ENCODE measurements at places on chromosomes 11 and 22.

GRCh38 chr11:46247090-46247489, 30.4 kb upstream of the CREB3L1 start:
- DNase-seq: no peak

DNA sequence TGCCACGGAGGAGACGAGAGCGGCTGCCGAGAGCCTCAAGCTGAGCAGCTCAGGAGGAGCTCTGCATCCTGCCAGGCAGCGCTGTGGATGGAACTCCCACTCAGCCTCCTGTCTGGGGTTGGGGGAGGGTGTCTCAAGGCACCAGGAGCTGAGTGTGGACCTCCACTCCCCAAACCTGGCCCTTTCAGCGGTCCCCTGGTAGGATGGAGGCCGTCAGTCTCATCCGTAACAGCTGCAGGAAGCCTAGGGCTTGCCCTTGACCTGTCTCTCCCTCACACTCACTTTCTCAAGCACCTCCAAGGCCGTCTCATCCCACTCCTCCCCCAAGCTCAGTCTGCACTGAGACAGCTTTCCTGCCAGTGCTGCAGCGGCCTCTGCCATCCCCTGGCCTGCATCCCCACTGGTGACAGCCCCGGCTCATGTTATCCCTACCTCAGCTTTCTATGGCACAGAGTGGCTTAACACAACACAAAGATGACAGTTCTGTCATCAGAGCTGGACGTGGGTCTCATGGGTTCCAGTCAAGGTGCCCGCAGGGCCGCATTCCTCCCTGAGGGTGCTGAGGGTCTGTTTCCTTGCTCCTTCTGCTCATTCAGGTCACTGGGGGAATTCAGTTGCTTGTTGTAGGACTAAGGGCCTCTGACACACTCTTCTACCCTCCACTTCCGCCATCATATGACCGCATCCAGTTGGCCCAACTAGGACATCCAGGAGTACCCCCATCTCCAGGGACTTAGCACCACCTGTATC, 341.9 kb upstream of the B3GAT1 start:
- no peak for DNase-seq

DNA sequence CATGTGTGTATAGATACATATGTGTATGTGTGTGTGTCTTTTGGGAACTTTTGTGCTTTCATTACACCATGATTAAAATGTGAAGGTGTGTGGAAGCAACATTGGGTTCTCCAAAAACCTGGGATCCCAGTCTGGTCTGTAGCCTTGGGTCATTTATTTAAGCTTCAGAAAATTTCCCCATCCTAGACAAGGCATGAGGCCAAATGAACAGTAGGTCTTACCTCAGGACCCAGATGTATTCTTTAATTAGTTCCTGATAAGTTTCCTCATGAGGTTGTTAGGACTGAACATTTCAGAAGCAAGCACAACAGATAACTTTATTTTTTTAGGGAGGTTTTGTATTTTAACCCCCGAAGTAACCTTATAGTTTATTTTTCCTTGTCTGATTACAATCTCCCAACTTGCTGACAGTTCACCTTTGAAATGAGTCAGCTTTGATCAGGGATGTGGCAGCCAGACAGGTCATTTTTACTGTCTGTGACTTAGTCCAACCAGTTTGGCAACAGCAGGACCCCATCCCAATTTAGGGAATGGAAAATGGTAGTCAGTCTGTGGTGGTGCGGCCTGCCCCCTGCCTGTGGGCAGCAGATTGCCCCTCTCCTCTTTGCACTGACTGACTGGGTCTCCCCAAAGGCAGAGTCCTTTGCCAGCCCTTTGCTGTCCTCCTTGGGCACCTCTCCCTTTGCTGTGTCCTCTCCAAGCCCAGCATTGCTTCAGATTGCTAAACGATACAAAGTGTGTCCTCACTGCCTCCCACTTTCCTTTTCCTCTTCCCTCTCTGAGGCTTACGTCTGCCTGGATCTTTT, 88.3 kb downstream of the NAV2 start:
- no peak for DNase-seq

GRCh38 chr22:49198705-49199084, 629.0 kb downstream of the BRD1 start:
- no peak for DNase-seq

DNA sequence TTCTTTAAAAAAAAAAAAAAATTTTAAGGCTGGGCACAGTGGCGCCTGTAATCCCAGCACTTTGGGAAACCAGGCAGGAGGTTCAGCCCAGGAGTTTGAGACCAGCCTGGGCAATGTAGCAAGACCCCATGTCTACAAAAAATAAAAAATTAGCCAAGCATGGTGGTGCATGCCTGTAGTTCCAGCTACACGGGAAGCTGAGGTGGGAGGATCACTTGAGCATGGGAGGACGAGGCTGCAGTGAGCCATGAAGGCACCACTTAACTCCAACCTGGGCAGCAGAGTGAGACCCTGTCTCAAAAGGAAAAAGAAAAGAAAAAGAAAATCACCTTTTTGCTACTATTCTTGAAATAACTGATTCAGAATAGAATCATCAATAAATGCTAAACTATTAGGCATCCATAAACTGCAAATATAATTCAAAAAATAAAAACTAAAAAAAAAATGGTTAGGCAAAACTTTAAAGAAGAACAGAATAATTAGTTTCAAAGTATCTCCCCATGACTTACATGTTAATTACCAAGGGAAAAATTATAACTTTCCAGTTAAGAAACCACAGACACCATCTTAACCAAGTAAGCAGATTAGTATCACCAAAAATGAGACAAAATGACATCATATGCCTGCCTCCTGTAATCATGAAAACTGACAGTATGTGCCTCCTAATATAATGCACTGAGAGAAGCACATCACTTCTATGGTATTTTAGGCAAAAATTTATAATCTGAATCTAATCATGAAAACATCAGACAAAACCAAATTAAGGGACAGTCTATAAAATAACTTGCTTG, 63.6 kb downstream of the DENND5A start:
- no peak for DNase-seq

- DNase-seq: no peak
These were observed 140.1 kb downstream of the ST3GAL4 start for GRCh38 chr11:126495281-126496220.

- no peak for DNase-seq
These were observed 11.3 kb upstream of the PIM3 start for GRCh38 chr22:49948958-49949913.

GRCh38 chr11:116168459-116168787, 604.4 kb downstream of the BUD13 start:
- no peak for DNase-seq

DNA sequence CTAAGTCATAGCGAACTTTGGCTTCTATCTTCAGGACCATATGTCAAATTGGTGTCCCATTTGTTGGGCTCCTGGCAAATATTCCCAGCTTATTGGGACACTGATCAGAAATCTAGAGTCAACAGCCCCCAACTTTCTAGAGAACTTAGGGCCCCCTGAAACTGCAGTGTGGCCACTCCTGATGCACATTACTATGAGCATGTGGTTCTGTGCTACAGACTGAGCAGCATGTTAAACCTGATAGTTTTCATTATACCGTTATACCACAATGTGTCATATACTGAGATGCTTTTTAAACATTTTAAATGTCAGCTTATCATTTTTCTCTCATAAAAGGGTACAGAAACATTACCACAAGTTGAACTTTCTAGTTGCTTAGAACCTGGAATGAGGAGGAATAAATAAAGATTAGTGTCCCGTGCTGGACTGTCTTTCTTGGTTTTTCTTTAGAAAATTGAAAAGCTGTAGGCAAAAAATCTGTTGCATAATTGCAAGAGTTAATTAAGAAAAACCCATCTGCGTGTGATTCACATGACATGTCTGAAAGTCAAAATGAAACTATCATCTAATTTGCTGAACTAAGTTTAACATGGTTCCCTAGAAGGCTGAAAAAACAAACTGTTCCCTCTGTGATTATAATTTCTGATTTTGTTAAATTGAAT, 16.4 kb upstream of the CTSC start:
- no peak for DNase-seq

DNA sequence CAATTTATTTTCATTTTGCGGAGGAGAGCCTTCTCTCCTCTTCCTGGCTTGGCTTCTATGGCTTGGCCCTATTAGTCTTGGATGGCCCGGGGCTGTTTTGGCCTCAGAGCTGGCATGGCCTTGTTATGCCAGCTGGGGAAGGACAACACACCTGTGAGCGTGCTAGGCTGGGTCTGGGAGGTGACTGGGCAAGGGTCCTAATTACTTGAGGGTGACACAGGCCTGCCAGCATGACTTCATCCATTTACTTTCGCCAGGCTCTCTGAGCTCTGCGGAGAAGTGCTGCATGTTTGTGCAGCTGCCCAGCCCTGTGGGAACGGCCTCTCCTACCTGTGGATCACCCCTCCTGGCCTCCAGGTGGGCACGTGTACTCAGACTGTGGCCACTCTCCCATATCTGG, 153.6 kb downstream of the SNX19 start:
- no peak for DNase-seq

- DNase-seq: no peak
These were observed 433.5 kb upstream of the FAT3 start for GRCh38 chr11:91791171-91791468.

- DNase-seq: no peak
These were observed 7.7 kb downstream of the YWHAH start for GRCh38 chr22:31952094-31952401.

DNA sequence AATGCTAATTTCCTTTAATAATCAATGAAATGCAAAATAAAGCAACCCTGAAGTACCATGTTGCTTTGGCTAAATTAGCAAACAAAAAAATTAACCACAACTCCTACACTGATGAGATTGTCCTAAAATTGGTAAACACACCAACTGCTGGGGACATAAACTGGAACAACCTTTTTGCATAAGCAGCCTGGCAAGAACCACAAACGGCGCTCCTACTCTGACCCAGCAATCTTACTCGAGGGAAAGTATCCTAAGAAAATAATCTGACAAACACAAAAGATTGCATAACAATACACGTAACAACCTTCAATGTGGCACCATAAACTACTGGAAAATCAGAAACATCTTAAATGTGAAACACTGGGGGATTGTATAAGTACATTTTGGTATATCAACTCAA, 189.8 kb upstream of the PITPNB start:
- DNase-seq: no peak

- no peak for DNase-seq
These were observed 28.3 kb upstream of the PARVB start for GRCh38 chr22:43995798-43996169.

GRCh38 chr11:128471138-128471661, 116.2 kb downstream of the ETS1 start:
- no peak for DNase-seq

- DNase-seq: no peak
These were observed at the start of gene YAP1 for GRCh38 chr11:102109896-102110760. Gene YAP1, plus strand, starts transcription at chr11:102110447. Its CDS starts 402 bp downstream, at chr11:102110849.

DNA sequence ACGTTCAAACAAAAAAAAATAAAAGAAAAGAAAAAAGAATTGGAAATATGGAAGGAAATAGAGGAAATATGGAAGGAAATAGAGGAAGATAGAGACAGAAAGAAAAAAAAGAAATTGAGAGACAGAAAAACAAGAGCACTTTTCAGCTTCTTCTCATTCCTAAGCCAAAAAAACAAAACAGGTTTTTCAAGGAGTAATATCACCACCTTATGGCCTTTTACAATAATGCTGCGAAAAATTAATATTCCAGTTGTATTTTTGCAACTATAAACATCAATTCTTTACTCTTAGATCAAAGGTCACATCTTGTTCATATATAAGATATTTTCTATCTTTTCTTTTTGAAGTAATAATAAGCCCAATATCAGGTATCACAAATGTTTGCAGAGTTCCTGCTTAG, 328.3 kb downstream of the FAT3 start:
- peak; percentile 20 for DNase-seq

DNA sequence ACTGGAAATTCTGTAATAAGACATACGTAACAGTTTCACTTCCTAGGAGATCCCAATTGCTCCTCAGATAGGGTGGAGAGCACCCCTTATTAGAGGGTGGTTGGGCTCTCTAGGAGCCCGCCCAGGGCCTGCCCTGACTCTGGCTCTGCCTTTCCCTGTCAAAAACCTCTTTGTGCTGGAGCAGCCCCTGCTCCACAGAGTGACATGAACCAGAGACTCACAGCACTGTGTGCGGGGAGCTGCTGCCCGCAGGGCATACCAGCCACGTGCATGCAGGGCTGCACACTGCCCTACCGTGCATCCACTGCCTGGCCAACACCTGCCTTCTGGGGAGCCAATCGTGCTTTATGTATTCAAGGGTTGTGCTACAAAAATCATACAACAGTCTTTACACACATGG, 24.3 kb downstream of the KCNQ1OT1 start:
- DNase-seq: no peak

DNA sequence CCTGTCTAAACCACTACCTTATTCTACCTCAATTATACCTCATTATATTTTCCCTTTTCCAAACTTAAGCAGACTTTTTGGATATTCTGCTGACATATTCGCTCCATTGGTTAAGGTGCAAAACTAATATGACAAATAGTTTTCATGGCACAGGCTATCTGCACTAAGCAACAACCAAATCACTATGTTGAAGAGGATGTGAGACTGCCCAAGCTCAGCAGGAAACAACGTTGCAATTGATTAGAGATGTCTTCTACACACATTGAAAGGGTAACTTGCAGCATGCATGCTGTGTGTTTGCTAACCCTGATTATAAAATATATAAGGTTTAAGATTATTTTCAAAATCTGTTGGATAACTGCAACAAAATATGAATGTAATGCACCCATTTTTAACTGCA, 61.6 kb downstream of the STK33 start:
- DNase-seq: no peak

DNA sequence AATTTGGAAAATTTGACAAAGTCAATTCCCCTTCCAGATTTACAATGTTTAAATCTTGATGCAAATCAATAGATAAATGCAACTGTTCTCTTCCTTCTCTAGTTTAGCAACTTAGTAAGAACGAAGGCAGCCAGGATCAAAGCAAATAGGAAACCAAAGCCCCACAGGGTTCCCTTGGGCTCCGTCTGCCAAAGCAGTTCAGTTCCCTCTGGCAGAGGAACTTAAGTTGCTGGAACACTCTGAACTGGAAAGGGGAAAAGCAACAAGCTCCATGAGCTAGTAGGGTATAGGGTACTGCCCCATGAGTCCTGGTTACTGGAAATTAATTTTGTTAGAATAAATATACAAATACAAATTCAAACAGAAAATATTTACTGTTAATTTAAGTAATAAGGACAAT, 91.3 kb downstream of the RELT start:
- no peak for DNase-seq

DNA sequence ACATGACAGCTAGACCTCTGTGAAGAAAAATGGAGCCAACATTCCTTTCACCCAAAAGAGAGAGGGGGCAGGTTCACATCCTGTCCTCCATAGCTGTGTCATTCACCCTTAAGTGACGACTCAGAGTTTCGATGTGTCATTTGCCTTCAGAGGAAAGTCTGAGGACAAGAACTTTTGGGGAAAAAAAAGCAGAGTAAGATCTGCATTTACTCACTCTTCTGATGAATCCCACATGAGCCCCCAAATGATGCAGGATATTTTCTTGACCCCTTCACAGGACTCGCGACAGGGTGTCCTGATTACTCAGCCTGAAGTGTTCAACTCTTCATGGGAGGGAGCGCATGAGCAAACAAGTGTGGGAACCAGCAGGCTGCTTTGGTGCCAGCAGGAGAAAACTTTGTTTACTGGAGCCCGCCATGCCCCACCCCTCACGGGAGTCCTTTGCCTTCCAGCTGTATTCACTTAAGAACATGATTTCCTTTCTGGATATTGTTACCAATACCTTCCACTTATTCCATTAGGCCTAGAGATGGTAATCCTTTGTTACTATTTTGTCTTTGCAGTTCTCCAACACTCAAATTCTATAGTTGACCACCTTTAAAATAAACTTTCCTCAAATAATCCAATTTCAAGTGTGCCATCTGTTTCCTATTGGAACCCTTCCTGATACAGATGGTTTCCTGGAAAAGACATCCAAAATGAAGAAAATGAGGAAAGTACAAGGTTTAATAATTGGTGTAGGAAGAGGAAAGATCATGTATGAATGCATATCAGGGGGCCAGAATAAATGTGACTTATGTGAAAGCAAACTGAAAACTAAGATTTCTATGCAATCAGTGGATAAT, 729.8 kb downstream of the FAM181B start:
- no peak for DNase-seq

Measured in SK-N-MC (cell line).